ENCODE measurements at places on chromosomes 2 and 18.
A peak's percentile ranks its signal among the peaks of the same experiment; 100 is the strongest.

GRCh38 chr2:23445450-23445868 lies 60.5 kb downstream of the KLHL29 start:
- DNase-seq: no peak

DNA sequence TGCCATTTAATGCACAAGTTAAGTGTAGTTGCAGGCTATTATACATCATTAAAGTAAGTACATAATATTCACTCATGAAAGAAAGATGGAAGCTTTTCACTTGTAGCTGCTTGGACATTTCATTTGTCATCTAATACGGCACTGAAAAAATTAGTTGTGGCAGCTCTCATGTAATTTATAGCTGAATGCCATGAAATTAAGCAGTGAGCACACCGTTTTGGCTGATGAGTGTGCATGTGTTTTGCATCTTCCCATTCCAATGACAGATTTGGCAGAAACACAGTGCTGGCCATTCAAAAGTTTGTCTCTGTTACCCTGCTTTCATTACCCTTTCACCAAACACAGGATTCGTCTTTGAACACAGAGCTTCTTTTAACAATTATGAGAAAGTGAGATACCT lies 174.0 kb downstream of the PTGR3 start:
- no peak for DNase-seq

GRCh38 chr2:207123335-207123744 lies 42.4 kb downstream of the KLF7 start:
- DNase-seq: peak; percentile 73

DNA sequence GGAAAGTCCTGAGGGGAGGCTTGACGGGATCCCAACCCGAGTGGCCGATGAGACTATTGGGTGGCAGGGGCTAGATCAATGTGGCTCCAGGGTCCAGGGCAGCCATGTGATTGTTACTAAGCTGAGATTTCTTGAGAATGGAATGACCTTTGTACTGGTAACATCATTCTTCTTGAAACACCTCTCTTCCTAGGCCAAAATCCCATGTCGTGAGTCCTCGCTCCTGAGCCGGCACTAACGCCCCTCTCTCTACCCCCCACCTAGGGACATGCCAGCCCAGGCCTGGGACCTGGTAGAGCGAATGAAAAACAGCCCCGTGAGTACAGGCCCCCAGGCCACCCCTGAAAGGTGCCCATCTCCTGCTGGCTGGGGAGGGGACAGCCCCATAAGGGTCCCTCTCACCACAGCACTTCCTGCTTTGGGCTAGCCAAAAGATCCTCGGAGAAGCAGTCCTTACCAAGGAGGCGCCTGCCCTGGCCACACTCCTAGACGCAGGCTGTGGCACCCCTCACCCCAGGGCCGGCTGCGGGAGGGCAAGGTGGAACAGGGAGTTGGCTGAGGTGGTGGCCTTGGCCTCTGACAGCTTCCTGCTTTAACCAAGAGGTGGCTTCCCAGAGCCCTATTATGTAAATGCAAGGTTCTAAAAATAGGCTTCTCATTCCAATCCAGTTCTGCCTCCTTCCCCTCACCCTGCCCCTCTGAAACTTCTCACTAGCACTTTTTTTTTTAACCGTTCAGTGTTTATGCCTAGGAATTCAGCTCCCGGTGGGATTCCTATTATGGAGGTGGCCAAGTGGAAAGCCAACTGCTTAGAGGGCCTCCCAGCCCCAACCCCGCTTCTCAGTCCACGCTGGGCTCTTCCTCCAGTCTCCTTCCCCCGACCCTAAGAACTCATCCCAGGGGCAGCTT lies 126.6 kb upstream of the PPP1CB start:
- peak; percentile 86 for DNase-seq

- no peak for DNase-seq
These were observed 98.0 kb upstream of the EFEMP1 start for GRCh38 chr2:56021579-56021978.

GRCh38 chr2:275466-275865 lies 10.7 kb downstream of the ACP1 start:
- DNase-seq: no peak

- DNase-seq: no peak
These were observed 43.3 kb downstream of the WDFY1 start for GRCh38 chr2:223901854-223902253.

GRCh38 chr2:98091738-98092137 lies 4.8 kb downstream of the VWA3B start:
- DNase-seq: no peak

DNA sequence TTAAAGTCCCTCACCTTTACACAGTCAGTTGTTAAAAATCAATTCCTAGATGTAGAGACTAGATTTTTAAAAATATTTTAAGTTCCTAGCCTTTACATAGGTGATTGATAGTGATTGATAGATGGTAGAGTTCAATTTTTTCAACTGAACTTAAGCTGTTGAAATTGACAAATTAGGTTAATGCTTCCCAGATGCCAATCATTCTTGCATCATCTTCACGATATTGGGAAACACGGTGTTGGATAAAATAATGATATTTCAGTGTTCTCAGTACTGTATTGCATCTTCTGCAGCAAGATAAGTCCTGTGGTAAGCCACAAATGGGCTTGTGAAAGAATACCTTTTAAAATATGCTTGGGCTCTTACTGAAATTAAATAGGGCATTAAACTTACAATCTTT lies 667.6 kb downstream of the STK39 start:
- no peak for DNase-seq

DNA sequence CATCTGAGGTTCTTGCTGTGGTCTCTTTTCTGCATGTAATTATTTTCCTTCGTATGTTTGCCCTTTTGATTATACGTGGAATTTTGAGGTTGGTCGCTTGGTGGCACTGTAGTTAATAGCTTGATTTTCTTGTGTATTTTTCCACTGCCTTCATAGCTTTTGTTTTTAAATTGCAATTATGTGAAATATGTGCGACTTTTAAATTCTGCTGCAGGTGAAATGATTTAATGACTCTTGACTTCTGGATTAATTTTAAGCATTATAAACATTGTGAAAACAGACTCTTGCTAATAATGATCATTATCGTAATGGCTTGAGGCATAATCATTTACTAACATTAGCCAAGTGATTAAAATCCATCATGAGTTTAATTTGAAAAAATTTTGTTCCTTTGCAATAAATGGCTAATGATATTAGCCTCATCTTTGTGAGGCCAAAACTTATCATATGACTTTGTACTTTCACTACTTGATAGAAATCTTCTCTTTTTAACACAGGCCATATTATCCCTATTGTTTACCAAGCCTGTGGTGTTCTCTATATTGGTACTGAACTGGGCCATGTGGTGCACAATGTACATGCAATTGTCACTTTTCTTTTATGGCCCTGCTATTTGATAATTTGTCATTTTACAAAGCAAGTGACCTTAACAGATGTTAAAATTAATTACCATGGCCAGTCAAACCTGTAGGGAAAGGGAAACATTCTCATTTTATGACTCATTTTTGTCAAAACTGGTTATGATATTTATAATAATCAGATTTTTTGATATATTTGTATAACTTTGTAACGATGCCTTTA lies 62.8 kb upstream of the NEUROD1 start:
- DNase-seq: peak; percentile 2

- DNase-seq: no peak
These were observed 108.1 kb downstream of the LYPD6 start for GRCh38 chr2:149438330-149438960.

GRCh38 chr2:238425979-238426567 lies 654 bp upstream of the ASB1 start:
- DNase-seq: no peak

DNA sequence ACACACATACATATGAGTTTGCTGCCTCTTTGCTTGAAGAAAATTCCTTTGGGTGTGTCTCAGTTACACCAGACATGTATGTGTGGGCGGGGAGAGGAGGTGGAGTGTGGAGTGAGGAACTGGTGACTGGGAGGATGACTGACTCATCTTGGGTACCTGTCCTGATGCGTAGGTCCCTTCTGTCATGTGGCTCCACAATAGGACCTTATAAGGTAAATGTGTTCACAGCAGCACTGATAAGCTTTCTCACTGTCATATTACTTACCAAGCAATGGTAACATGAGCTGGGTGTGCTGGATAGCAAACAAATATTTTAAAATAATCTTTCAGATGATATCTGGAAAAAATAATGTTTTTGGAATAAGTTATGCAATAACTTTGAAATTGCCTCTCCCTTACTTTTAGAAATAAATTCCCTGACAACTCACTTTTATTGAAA lies 45.1 kb downstream of the SLC9A2 start:
- peak; percentile 47 for DNase-seq

GRCh38 chr2:8380026-8380425 lies 301.8 kb upstream of the ID2 start:
- DNase-seq: no peak

GRCh38 chr2:193988784-193989183 lies 1668.2 kb upstream of the SLC39A10 start:
- no peak for DNase-seq

DNA sequence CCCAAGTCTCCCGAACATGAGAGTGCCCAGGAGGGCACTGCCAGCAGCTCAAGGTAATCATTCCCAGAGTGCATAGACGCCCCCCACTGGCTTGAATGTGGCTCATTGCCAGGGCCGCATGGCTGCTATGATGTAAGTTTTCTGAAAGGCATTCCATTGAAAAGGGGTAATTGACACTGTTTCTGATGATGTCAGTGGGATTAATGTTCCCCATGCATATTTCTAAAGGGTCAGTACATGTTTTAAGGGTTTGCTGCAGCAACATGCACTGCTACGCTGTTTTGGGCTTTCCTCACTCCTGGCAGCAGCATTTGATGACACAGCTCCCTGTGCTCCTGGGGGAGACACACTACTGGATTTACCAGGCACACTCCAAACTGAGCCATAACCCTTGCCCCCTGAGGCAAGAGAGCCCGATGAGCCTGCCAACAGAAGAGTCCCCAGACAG lies 36.7 kb downstream of the KIAA2012 start:
- DNase-seq: no peak

DNA sequence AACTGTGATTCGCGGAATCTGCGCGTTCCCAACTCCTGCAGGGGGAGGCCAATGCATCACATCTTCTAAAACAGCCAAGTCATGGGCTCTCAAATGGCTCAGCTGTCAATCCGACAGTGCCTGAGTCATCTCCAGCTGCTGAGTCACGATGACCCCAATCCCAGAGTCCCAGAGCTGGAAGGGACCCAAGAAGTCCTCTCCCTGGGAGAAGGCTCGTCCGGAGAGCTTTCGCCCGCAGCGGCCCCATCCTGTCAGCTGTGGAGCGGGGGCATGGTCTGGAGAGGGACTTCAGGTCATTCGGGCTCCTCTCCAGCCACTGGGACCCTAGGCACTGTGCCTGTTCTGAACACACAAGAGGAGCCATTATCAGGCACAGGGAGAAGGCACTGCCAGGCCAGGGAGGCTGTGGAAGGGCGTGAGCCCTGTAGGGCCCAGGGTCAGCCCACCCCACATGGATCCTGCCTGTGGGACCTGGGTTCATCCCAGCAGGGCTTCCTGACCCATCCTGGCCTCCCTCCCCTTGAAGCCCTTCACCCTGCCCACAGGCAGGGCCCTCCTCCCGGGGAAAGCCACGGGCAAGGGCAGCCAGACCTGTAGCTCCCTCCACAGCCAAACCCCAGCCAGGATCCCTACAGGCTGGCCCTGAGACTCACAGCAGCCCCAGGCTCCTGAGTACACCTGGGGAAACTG lies 47.6 kb upstream of the GPC1 start:
- DNase-seq: no peak

- no peak for DNase-seq
These were observed 56.3 kb downstream of the GLI2 start for GRCh38 chr2:120791962-120792297.

DNA sequence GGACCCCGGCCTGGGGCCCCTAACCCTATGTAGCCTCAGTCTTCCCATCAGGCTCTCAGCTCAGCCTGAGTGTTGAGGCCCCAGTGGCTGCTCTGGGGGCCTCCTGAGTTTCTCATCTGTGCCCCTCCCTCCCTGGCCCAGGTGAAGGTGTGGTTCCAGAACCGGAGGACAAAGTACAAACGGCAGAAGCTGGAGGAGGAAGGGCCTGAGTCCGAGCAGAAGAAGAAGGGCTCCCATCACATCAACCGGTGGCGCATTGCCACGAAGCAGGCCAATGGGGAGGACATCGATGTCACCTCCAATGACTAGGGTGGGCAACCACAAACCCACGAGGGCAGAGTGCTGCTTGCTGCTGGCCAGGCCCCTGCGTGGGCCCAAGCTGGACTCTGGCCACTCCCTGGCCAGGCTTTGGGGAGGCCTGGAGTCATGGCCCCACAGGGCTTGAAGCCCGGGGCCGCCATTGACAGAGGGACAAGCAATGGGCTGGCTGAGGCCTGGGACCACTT lies 16.4 kb downstream of the EMX1 start:
- no peak for DNase-seq

DNA sequence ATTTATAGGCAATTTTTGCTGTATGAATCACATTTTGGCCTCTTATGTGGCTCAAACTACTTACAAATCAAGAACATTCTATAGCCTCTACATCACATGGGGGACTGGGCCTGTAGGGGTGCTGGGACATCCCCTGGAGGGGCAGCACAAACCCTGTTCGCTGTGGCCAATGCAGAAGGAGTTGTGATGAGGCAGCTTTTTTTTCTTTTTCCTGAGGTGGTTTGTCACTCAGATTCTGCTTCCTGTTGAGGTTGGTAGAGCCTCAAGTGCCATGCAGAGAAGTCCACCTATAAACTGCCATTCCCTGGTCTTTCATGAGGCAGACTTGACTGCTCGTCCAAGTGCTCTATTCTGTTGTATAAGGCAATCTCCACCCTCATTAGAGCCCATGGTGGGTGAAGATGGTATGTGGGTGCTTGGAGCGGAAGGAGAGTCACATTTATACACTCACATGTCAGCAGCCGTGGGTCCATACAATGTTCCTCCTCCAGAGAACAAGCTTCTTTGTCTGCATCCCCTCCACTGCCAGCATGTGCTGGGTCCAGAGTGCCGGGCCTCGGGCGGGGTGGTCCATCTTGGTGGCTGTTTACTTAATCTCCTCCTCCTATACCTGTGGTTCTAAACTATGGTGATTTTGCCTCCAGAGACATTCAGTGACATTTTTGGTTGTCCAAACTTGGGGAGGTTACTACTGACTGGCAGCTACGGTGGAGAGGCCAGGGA lies 120.3 kb downstream of the ACOXL start:
- DNase-seq: peak; percentile 36
